ENCODE measurements at places on chromosomes 2 and 18.

DNA sequence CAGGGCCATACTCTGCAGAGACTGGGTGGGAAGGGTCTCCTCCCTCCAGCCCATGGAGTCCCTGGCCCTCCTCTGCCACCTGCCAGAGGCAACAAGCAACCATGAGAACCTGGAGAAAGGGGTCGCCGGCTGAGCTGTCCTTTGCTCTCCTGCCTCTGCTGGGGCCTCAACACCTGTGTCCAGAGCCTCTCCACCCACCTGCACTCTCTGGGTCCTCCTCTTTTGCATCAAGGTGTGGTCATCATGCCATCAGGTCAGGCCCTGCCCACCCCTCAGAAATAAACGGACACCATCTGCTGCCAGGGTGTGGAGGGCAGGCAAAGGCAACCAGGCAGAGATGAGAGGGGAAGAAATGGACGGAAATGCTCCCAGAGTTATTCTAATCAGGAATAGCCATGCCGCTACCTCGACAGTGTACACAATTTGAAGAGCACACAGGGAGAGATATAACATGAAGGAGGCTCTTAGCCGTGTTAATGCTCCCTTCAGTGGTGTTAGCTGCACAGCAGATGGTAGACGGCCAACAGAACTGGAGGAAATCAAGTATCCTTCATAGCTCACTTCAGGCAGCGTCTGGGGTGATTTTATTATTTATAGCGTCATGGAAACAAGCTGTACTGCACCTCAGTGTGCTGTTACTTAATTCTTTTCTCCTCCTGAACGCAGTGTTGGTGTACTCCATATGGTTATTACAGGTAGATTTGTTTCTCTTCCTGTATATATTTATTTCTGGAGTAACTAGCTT lies 247.9 kb downstream of the TSN start:
- no peak for DNase-seq
- no peaks in the 10 kb centered on the region for H3K27me3 ChIP-seq
- no peaks in the 10 kb centered on the region for H3K4me1 ChIP-seq
- no peak overlapping the region for H3K27ac ChIP-seq
- H3K36me3 ChIP-seq = no peaks in the 10 kb centered on the region

GRCh38 chr2:101396316-101396717 lies 9.0 kb upstream of the CREG2 start:
- H3K4me3 ChIP-seq = no peak overlapping the region
- H3K36me3 ChIP-seq = no peaks in the 10 kb centered on the region
- no peak overlapping the region for H3K27ac ChIP-seq
- H3K4me1 ChIP-seq = peaks cover 6% of the 10 kb centered on the region
- peaks cover 29% of the 10 kb centered on the region for H3K27me3 ChIP-seq

DNA sequence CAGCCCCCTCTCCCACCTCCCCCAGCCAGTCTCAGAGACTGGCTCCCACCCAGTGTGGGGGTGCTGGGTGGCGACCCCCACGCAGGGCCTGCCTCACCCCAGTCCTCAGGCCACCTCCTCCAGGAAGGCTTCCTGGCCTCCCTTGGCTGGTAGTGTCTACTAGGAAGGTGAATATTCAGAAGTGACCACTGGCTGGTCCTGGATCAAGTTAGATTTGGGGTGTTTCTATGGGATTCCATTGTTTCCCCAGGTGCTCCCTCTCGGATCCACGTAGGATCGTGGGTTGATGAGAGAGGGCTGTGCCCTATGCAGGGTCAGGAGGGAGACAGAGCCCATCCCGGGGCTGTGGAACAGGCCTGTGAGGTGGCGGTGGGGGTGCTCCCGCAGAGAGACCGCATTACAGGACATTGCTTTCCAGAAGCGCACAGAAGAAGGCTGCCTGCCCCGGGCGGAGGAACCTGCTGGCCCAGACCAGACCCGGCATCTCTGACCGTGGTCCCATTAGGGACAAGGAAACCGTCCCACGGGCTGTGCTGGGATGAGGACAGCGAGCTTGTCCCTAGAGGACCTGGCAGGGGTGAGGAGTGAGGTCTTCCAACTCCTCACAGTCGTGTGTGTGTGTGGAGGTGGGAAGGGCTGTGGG lies 3.3 kb downstream of the PDCD1 start:
- no peaks in the 10 kb centered on the region for H3K27me3 ChIP-seq
- H3K4me3 ChIP-seq = peak overlapping the region; percentile 89
- DNase-seq = no peak
- peaks cover 15% of the 10 kb centered on the region for H3K36me3 ChIP-seq

GRCh38 chr2:239354791-239355136 lies 46.1 kb downstream of the HDAC4 start:
- H3K4me1 ChIP-seq = peaks cover 9% of the 10 kb centered on the region
- H3K27me3 ChIP-seq = no peaks in the 10 kb centered on the region
- H3K36me3 ChIP-seq = peaks cover 38% of the 10 kb centered on the region
- H3K4me3 ChIP-seq = no peak overlapping the region
- no peak for DNase-seq

- H3K36me3 ChIP-seq = peaks cover 3% of the 10 kb centered on the region
- H3K4me3 ChIP-seq = no peak overlapping the region
- H3K27me3 ChIP-seq = no peaks in the 10 kb centered on the region
Observed at GRCh38 chr2:73588177-73588576, 54.0 kb downstream of the NAT8 start.

DNA sequence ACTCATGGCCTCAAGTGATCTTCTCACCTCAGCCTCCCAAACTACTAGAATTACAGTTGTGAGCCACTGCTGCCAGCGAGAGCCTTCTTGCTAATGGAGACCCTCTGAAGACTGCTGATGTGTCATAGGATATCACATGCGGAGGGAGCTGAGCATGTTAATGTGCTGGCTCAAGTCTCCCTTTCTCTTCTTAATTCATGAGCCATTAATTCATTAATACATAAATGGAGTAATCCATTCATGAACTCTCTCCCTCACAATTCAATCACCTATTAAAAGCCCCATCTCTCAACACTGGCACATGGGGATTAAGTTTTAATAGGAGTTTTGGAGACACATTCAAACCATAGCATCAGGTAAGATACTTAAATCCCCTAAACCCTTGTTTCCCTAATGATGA lies 54.8 kb downstream of the SYT4 start:
- H3K4me3 ChIP-seq = no peak overlapping the region
- no peaks in the 10 kb centered on the region for H3K27me3 ChIP-seq
- no peaks in the 10 kb centered on the region for H3K36me3 ChIP-seq
- no peaks in the 10 kb centered on the region for H3K4me1 ChIP-seq

- no peaks in the 10 kb centered on the region for H3K36me3 ChIP-seq
Observed at GRCh38 chr18:2316751-2317696, 254.3 kb downstream of the METTL4 start.

GRCh38 chr2:162607915-162608314 lies 230.7 kb downstream of the KCNH7 start:
- no peaks in the 10 kb centered on the region for H3K36me3 ChIP-seq
- no peaks in the 10 kb centered on the region for H3K27me3 ChIP-seq
- no peak for DNase-seq
- H3K4me1 ChIP-seq = no peaks in the 10 kb centered on the region

DNA sequence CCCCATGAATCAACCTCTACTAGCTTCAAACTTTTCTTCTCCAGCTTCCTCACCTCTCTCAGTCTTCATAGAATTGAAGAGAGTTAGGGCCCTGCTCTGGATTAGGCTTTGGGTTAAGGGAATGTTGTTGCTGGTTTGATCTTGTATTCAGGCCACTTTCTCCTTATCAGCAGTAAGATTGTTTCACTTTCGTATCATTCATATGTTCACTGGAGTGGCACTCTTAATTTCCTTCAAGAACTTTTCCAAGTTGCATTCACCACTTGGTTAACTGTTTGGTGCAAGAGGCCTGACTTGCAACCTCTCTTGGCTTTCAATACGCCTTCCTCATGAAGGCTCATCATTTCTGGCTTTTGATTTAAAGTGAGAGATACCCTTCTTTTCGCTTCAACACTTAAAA lies 22.8 kb downstream of the OXER1 start:
- no peak for DNase-seq
- H3K4me1 ChIP-seq = peaks cover 6% of the 10 kb centered on the region
- H3K36me3 ChIP-seq = peaks cover 50% of the 10 kb centered on the region
- no peaks in the 10 kb centered on the region for H3K27me3 ChIP-seq
- H3K27ac ChIP-seq = no peak overlapping the region

- H3K27me3 ChIP-seq = peaks cover 17% of the 10 kb centered on the region
- H3K27ac ChIP-seq = no peak overlapping the region
- H3K4me1 ChIP-seq = no peaks in the 10 kb centered on the region
- no peak overlapping the region for H3K4me3 ChIP-seq
Observed at GRCh38 chr18:45379903-45380302, 235.4 kb upstream of the SLC14A2 start.

GRCh38 chr18:35852786-35853185 lies 119.7 kb upstream of the RMP24 start:
- H3K27ac ChIP-seq = no peak overlapping the region
- peaks cover 2% of the 10 kb centered on the region for H3K27me3 ChIP-seq
- no peak for DNase-seq
- no peaks in the 10 kb centered on the region for H3K36me3 ChIP-seq

- peak overlapping the region; percentile 94 for H3K27ac ChIP-seq
- H3K4me3 ChIP-seq = peak overlapping the region; percentile 65
- H3K27me3 ChIP-seq = no peaks in the 10 kb centered on the region
Observed at GRCh38 chr18:2589345-2590068, 18.1 kb downstream of the NDC80 start.

DNA sequence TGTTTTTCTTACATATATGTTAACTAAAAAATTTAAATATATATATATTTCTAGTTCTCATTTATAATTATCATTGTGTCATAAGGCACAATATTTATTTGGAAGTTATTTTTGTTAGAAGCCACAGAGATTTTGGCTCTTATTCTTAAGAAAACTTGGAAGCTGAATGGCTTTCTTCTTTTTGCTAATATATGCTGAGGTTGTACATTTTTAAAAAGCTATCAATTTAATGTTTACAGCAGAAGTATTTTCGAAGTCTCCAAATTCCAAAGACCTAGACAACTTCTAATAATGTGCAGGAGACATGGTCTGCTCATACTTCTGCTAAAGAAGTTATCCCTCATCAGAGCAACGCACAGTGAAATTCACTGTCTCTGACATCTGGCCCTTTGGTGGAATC lies 3.7 kb upstream of the PIEZO2 start:
- no peaks in the 10 kb centered on the region for H3K4me1 ChIP-seq
- peaks cover 25% of the 10 kb centered on the region for H3K27me3 ChIP-seq
- no peaks in the 10 kb centered on the region for H3K36me3 ChIP-seq
- no peak overlapping the region for H3K27ac ChIP-seq
- no peak for DNase-seq

DNA sequence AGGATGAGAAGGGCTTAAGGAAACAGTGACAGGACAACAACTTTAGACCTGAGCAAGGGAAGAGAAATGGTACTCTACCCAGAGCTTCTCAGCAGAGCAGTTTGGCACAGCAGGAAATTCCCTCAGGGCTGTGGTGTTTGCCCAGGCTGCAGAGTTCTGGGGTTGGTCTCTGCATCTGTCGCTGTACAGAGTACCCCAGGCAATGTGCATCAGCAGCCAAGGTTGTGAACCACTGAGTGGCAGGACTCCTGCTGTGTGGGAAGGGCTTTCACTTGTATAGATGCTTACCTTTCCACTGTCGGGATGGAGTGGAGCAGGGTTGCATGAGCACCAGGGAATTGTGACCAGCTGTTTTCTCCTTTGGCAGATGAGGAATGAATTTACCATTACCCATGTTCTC lies 21.2 kb downstream of the STAMBP start:
- no peak for DNase-seq
- peaks cover 52% of the 10 kb centered on the region for H3K36me3 ChIP-seq
- H3K4me3 ChIP-seq = no peak overlapping the region
- no peak overlapping the region for H3K27ac ChIP-seq
- peaks cover 8% of the 10 kb centered on the region for H3K4me1 ChIP-seq

DNA sequence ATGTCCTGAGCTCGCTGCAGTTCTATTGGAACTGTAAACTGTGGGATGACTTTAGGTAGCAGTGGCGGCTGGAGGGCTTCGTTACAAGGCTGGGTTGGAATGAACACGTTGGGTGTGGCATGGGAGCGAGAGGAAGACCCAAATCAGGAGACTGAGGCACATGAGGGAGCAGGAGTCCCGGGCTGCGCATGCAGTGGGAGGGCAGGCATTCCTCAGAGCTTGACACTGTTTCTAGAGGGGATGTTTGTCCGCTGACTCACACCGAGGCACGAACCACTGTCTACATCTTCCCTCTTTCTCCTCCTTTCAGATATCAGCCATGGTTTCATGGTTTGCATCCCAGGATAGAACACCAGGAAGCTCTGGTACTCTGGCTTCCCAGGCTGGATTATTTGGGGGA lies 40.6 kb upstream of the LAMA1 start:
- DNase-seq = no peak
- H3K4me1 ChIP-seq = no peaks in the 10 kb centered on the region
- no peaks in the 10 kb centered on the region for H3K27me3 ChIP-seq

DNA sequence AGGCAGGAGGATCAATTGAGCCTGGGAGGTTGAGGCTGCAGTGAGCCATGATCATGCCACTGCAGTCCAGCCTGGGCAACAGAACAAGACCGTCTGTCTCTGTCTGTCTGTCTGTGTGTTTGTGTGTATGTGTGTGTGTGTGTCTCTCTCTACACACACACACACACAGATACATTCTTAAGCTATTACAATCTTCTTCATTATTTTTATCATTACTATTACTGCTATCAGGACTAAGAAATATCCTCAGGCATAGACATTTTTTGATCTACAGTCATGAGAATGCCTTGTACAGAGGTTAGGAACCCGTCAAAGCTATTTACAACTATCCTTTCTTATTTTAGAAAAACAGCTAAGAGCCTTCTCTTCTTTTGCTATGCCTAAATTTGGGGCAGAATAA lies 207.4 kb downstream of the NEDD4L start:
- no peak overlapping the region for H3K4me3 ChIP-seq
- H3K4me1 ChIP-seq = no peaks in the 10 kb centered on the region
- peaks cover 4% of the 10 kb centered on the region for H3K27me3 ChIP-seq
- DNase-seq = no peak
- H3K27ac ChIP-seq = no peak overlapping the region

GRCh38 chr18:23971097-23971440 lies 43.5 kb upstream of the TTC39C start:
- no peak for DNase-seq
- H3K27ac ChIP-seq = no peak overlapping the region
- H3K4me1 ChIP-seq = peaks cover 33% of the 10 kb centered on the region
- H3K4me3 ChIP-seq = no peak overlapping the region

- no peaks in the 10 kb centered on the region for H3K4me1 ChIP-seq
- H3K4me3 ChIP-seq = no peak overlapping the region
- H3K27me3 ChIP-seq = no peaks in the 10 kb centered on the region
- DNase-seq = no peak
Observed at GRCh38 chr2:162462911-162463310, 119.0 kb downstream of the GCA start.

GRCh38 chr18:54100920-54101470 lies 123.5 kb downstream of the MBD2 start:
- no peak overlapping the region for H3K4me3 ChIP-seq
- H3K4me1 ChIP-seq = no peaks in the 10 kb centered on the region
- no peaks in the 10 kb centered on the region for H3K36me3 ChIP-seq
- no peak overlapping the region for H3K27ac ChIP-seq
- H3K27me3 ChIP-seq = peaks cover 7% of the 10 kb centered on the region

Data from activated CD4-positive, alpha-beta T cell treated with anti-CD3 and anti-CD28 coated beads, Interleukin-2, amount 10 ng/mL, durations not matched to agents 24 days and 14 days (primary cell).